ENCODE measurements at places on chromosomes 2 and 18.

DNA sequence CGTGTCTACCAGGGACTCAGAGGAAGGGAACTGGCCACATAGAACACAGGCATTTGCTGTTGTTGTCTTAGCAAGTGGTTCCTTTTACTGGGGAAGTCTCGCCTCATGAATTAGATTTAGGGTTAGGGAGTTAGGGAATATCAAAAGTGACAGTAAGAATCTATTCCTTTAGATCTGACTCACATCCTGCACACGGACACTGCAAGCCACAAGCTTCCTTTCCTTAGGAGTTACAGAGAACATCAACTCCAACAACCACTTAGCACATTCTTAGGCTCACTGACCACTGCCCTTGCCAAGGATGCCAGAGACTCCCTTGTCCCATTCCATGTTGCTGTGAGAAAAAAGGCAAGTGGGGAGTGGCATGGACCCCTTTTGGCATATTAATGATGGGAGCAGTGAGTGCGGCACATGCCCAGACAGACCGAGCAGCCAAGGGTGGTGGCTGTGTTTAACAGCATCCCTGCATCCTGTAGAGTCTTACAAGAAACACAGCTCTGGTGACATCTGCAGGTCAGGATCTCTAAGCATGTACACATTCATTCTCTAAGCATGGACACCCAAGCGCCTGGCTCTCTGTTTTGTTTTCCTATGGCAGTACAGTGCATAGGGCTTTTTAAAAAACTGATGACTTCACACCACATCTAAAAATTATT is 745.6 kb upstream of the RAB6C start:
- no peak for DNase-seq

DNA sequence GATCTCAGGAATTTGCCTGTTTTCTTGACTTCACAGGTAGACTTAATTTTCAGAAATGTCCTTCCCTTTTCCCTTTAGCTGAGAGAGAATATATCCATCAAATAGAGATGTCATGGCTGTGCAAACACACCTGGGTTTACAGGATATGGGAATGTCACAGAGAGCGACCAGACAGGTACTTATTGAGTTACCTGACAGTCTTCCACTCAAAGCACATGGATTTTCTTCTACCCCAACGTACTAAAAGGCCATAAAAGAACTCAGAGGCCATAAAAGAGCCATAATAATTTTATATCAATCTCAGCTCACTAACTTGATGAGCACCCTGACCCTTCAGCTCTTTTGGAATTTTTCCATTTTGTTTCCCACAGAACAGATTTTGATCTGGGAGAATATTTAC is 5.3 kb upstream of the DTNA start:
- no peak for DNase-seq

GRCh38 chr2:181685150-181685688 is 4.9 kb upstream of the NEUROD1 start:
- no peak for DNase-seq

- DNase-seq = no peak
Observed at GRCh38 chr2:226970362-226970761, 134.5 kb downstream of the RHBDD1 start.

GRCh38 chr18:62183578-62184195 is 3.2 kb downstream of the PIGN start:
- DNase-seq = no peak

Measured in activated T-cell treated with anti-CD3 and anti-CD28 coated beads for 48 hours (primary cell).